Stimulated activated CD4-positive, alpha-beta T cell treated with anti-CD3 and anti-CD28 coated beads, Interleukin-1b, Interleukin-23, amount 100 ng/mL, for 24 hours (primary cell): ENCODE measurements at places on chromosomes 5 and 9.

- DNase-seq, result no peak
Observed at GRCh38 chr5:163189023-163189553, 248.3 kb upstream of the CCNG1 start.

DNA sequence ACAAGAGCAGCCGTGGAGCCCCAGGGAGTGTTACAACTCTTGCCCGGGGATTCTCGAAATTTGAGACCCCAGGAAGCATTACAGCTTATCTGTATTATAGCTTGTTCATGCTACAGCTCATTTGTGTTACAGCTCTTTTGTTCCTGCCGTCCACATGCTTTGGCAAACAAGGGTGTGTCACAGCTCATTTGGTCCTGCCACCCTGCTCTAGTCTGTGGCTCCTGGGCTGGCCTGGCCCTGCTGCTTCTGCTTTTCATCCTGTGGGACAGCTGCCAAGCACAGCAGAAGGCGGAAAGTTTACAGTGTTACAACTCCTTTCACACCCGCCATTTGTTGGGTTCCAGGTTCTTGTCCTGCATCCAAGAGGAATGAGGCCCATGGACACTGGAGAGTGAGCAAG is 685.0 kb downstream of the SLCO4C1 start:
- no peak for DNase-seq

DNA sequence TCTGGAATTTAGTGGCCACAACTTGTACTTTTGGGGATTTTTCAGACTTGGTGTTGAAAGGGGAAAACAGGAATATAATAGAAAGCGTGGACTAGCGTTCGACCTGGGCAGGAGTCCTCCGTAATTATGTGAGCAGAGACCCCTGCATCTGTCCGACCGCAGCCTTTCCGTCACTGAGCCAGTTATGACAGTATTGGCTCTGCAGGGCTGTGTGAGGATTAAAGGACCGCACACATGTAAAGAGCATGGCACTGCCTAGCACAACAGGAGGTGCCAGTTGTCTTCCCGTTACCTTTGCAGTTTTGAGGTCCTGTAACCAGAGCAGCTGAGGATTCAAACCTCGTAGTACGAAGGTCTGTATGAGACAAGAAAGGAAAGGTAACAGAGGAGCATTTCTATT is 1.2 kb downstream of the B4GALT7 start:
- DNase-seq, result no peak

- DNase-seq, result no peak
Observed at GRCh38 chr5:66974256-66974655, 222.3 kb downstream of the CD180 start.

DNA sequence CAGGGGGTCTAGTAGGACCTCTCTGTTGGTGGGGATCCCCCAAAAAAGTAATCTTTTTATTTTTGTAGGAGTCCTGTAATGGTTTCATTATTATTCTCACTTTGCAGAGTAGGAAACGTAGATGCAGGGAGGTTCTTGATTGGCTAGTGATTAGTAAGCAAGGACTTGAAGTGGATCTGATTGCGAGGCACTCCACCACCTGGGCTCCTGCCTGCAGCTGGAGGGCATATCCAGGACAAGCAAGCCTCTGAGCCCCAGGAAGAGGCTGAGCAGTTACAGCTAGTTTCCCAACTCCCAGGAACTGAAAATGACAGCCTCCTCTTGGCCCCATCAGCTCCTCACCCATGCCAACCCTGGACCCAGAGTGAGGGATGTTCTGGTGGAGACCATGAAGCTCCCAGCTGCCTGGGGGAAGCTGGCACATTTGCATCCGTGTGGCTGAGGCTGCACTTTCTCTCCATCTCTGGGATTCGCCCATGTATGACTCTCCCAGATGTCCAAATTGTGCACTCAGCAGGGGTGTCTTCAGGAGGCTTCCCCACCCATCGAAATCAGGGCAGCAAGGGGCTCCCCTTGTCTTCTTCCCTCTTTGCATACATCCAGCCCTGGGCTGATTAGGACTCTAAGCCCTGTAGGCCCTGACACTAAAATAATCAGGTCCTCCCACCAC is 10.2 kb downstream of the KCNIP1 start:
- no peak for DNase-seq

- no peak for DNase-seq
Observed at GRCh38 chr5:1685066-1685465, 114.6 kb downstream of the MRPL36 start.

DNA sequence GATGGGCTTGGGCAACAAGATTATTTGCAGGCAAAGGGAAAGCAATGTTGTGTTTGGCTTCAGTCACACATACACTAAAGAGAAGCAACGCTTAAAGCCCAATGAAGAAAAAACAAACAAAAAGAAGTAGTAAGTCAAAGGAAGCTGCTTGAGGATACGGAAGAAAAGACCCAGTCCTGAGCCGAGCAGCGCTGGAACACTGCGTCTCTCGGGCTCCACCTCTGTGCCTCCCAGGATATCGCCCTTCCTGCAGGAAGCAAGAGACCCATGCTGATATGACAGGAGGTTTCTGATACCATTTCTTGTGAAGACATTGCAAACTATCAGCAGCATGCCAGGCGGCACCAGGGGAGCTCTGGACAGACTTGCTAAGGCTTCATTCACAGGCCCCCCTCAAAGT is 9.9 kb downstream of the GNAQ start:
- DNase-seq, result no peak

DNA sequence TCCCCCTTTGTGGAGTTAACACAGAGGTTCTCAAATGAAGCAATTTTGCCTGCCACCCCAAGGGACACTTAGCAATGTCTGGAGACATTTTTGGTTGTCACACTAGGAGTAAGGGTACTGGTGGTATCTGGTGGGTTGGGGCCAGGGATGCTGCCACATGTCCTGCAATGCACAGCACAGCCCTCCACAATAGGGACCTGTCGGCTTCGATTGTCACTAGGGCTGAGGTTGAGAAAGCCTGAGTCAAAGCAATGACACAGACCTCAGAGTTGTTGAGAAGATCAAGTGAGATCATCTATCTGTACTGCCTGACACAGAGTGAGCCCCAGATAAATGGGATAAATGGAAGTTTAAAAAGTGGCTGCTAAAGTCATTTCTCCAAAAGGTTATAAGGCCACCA is 249.2 kb upstream of the KLF4 start:
- DNase-seq, result no peak

DNA sequence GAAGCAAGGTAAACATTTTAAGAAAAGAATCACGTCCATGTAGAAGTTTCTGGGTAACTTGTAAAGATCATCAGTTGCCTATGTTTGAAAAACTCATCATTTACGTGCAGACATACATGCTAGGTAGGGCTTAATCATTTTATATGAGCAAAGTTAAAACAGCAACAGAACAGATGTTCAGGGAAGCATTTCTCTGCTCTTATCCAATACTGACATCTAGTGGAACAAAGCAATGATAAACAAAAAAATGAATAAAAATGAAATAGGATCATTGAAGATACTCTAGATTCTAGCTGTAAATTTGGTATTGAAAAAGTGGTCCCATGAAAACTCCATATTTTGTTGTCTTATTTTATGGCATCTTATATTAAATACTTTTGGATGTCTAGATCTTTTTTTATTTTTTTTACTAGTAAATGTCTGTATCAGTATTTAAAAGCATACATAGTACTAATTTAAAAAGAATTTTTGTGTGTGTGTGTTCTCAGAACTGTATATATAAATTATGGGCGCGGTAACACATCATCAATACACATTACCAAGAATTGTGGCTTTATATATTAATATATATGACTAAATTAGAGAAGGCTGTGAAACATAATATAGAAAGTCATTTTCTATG is 1050.2 kb downstream of the CDH12 start:
- no peak for DNase-seq

DNA sequence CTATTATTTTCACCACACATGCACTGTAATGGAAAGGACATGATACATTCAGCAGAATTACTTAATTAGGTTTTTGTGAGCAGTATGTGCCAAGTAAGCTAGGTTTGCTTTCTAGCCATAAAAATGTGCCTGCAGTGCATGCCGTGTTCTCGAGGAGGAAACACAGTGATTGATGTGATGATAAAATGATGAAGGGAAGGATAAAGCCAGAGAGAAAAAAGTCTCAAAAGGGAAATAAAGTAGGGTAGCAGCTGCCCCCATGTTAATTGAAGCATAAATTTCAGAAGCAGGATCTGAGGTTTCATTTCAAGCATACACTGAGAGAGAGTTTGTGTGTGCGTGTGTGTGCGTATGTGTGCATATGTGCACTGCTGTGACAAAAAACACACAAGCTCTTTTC is 714.2 kb upstream of the C9orf72 start:
- no peak for DNase-seq
